ENCODE measurements at places on chromosomes 5 and 9.

GRCh38 chr9:7402334-7403027 lies 397.1 kb downstream of the DMAC1 start:
- DNase-seq = peak; percentile 33

- DNase-seq = peak; percentile 18
Observed at GRCh38 chr9:1637401-1637800, 377.7 kb upstream of the SMARCA2 start.

DNA sequence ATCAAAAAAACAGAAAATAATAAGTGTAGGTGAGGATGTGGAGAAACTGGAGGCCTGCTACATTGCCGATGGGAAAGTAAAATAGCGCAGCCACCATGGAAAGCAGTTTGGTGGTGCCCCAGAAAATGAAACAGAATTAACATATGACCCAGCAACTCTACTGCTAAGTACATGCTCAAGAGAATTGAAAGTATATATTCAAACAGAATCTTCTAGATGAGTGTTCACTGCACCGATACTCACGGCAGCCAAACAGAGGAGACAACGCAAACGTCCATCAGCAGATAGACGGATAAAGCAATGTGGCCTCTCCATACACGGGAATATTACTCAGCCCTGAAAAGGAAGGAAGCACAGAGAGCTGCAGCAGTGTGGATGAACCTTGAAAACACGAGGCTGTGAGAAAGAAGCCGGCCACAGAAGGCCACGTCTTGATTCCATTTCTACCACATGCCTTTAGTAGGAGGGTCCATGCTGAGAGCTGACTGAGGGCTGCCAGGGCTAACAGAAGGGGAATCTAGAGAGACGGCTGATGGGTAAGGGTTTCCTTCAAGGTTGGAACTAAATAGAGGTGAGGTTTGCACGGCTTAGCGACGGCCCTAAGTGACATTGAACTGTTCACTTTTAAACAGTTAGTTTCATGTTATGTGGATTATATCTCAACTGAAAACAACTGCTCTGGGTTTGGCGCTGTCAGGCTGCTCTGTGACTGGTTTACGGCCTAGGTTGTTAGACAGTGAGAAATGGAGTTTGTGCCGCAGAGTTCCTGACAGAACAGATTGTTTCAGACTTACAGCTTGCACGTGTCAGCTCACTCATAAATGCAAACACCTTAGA lies 29.8 kb downstream of the AHRR start:
- no peak for DNase-seq

- no peak for DNase-seq
Observed at GRCh38 chr9:69193685-69194032, 19.6 kb downstream of the TJP2 start.

- no peak for DNase-seq
Observed at GRCh38 chr5:10828241-10828640, 67.2 kb upstream of the DAP start.

GRCh38 chr5:134098690-134099089 lies 15.8 kb upstream of the TCF7 start:
- no peak for DNase-seq

DNA sequence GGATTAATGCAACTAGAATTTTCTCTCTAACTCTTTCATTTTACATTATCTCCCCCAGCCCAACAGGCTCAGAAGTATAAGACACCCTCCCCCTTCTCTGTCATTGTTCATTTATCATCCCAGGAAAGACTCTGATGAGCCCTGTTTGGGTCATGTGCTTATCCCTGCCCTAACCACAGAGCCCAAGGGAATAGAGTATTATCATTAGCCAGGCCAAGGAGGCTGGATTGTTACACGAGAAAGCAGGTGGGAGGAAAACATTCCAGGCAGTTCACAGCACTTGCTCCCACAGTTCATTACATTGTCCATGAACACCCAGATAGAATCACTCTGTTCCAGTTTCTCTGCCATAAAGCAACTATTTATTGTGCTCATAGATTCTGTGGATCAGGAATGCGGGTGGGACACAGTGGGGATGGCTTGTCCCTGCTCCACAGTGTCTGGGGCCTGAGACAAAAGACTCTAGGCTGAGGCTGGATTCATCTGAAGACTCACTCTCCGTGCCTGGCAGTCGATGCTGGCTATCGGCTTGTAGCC lies 59.5 kb upstream of the TMEM215 start:
- no peak for DNase-seq

DNA sequence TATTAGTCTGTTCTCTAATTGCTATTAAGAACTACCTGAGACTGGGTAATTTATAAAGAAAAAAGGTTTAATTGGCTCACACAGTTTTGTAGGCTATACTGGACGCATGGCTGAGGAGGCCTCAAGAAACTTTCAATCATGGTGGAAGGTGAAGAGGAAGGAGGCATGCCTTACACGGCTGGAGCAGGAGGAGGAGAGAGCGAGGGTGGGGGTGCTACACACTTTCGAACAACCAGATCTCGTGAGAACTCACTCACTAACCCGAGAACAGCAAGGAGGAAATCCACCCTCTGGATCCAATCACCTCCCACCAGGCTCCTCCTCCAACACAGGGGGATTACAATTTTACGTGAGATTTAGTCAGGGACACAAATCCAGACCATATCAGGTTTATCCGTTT lies 90.0 kb downstream of the RMI1 start:
- DNase-seq = no peak

GRCh38 chr9:120911295-120911837 lies 15.2 kb downstream of the TRAF1 start:
- DNase-seq = peak; percentile 70

DNA sequence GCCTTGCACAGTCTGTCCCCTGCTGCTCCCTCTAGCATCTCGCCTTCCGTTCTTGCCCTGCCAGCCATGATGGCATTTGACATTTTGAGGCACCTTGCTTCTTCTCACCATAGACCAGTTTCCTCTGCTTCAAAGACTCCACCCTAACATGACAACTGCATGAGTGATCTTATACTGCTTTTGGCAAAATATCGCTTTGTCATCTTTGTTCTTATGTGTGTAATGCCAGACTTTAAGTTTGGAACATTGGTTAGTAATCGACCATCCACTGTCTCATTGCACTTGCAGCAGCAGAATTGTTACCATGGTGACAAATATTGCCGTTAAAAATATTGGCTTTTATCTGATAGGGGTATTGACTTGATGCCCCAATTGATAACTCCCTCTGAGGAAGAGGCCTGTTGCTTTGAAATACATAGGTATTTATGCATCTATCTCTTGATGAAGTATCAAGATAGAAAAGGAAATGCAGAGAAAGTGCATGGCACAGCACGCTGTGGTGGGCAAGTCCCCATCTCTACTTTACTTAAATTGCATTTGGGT lies 6.8 kb downstream of the GARIN3 start:
- DNase-seq = no peak

- DNase-seq = no peak
Observed at GRCh38 chr5:171498166-171498565, 78.7 kb downstream of the FGF18 start.

DNA sequence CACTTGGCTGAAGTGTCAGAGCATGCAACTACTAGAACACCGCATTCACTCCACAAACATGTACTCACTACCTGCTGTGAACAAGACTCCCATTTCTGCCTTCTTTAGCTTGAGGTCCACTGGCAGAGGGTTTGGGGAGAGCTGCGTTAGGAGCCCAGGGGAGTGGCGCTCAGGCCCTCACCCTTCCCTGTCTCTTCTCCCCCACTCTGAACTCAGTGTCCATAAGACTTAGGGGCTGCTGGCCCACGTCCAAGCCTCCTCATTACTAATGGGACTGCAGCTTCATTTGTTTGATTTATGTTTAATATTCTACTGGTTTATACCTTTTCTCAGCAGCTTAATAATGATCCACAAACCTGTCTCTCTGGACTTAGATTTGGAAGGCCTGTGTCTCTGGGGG lies 70.9 kb downstream of the HSPA4 start:
- no peak for DNase-seq

- no peak for DNase-seq
Observed at GRCh38 chr5:165328846-165329245, 1823.4 kb downstream of the MAT2B start.

GRCh38 chr5:173890195-173890991 lies 2.2 kb downstream of the CPEB4 start:
- peak; percentile 24 for DNase-seq

DNA sequence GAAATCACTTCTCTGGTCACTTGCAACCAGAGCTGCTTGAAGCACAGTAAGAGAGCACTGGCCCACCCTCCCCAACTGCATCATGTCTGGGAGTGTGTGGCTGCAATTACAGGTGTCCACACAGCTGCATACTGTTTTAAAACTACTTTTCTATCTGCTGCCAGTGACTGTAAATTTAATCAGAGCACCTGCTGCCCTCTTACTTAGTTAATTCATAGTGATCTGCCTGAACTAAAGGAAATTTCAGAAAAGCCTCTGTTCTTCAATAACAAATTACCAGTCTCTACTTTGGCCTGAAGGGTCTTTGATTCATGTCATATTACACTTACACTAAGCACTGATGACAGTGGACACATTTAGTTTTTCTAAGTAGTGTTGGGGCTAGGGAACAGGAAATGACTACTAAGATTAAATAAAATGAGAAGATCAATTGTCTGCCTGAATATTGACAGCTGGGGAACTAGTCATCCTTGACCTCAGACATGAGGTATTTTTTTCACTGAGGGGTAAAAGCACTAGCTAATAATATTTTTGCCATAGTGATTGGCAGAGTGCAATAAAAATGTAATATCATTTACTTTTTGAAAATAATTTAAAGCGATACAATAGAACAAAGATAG lies 788.9 kb upstream of the GRAMD2B start:
- no peak for DNase-seq

- no peak for DNase-seq
Observed at GRCh38 chr9:31445357-31445756, 939.1 kb upstream of the ACO1 start.

- peak; percentile 81 for DNase-seq
Observed at GRCh38 chr9:134944351-134944802, 26.7 kb upstream of the FCN1 start.

- DNase-seq = no peak
Observed at GRCh38 chr5:9888501-9888901, 258.4 kb upstream of the TAS2R1 start.

DNA sequence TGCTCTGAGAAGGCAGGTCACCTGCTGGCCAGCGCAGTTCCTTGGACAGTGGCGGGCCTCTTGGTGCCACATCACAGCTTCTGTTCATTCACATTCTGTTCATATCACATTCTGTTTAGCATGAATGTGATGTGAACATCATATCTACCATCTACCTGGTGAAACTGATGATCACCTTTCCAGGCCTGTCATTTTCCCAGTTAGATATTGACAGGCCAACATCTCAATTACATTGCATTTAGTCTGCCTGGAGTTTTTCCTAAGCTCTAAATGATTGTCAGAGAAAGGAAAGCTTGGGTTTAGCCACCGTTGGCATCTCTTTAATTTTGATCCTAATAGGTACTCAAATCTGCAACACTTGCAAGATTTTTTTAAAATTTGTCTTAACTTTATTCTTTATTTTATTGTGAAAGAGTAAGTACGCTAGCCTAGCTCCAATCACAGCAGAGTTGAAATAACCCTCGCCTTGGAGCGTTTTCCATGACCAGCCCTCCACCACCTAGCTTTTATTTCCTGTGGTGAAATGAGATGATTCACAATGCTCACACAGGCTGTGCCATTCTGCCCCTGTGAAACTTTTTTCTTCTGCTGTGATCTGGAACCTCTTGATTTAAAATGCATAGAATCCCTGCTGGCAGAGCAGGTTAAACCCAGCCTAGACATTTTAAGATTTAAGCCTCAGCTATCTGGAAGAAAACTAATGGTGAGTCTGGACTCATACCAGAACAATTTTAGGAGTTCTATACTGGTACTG lies 225.0 kb downstream of the ESM1 start:
- no peak for DNase-seq

DNA sequence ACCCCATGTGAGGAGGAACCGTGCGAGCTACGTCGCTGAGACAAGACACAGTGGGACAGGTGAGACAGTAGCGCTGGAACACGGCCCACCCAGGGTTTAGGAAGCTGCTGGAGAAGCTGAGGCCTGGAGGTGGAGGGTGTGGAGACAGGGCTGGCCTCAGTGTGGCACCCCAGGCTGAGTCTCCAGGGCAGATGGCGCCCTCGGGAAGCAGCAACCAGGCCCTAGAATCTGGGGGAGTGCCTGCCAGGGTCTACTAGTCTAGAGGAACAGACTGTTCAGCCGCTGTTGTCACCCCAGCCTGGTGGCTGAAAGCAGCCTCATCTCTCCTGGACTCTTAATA lies 4.6 kb upstream of the TERT start:
- no peak for DNase-seq

DNA sequence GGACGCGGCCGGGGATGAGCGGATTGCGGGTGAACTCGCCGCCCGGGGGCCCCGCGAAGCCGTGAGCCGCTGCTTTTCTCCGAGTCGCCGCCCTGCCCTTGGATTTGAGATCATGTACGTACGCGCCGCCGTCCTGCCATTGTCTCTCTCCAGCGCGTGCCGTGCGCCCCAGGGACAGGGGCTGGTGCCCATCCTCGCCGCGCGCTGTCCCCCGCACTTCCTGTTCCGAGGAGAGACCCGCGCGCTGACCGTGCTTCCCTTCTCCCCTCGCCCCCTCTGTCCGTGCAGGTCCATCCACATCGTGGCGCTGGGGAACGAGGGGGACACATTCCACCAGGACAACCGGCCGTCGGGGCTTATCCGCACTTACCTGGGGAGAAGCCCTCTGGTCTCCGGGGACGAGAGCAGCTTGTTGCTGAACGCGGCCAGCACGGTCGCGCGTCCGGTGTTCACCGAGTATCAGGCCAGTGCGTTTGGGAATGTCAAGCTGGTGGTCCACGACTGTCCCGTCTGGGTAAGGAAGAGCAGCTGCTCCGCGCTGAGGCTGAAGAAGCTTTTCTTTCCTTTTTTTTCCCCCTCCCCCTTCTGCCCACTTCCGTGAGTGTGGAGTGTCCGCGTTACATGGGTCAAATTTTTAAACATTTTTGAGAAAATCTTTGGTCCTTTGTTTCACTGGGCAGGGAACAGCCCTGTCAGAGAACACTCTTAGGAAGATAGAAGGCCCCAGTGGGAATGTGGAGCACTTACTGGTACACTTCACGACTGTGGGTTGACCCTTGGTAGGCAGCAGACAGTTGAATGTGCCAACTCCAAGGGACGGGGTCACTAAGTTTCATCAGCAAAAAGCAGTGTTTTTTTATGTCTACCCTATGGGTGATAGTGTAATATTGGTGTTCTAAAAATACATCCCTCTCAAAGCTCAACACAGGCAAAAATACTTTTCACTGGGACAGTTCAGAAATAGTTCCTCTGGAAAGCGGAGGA lies 727 bp downstream of the RHOBTB3 start:
- DNase-seq = no peak

DNA sequence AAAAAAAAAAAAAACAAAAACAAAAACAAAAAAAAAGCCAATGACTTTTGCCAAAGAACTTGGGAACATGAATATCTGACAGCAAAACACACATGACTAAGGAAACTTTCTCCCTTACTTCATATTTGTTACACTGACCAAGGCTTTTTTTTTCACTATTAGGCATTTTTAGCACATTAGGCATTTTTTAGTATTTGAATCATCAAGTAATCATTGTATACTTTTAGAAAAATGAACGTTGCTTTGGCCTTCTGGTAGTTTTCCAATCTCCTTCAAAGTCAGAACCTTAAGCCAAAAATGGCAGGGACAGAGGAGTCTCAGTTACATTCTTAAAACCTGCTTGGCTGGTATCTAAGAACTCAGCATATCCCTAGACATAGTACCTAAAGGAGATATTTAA lies 19.3 kb downstream of the NREP start:
- DNase-seq = no peak

GRCh38 chr9:73689051-73689870 lies 537.6 kb downstream of the ANXA1 start:
- no peak for DNase-seq
